Epithelial cell of esophagus (primary cell): ENCODE measurements at places on chromosomes 2 and 18.

DNA sequence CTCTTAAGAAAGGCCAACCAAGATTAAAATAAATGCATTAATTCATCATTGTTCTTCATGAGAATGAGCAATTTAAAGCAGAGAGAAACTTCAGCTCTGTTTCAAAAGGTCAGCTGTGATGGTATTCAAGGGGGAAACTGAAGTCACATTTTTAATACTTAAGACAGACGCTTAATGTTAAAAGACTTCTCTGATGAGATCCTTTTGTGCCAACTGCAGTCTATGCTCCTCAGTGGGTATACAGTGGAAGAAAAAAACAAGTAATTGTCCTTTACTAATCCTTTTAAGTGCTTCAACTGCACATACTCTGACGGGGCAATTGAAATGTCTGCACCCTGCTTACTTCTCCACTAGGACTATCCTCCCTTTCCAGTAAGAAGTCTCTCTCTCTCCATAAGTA, 309.7 kb downstream of the GULP1 start:
- no peak for DNase-seq

DNA sequence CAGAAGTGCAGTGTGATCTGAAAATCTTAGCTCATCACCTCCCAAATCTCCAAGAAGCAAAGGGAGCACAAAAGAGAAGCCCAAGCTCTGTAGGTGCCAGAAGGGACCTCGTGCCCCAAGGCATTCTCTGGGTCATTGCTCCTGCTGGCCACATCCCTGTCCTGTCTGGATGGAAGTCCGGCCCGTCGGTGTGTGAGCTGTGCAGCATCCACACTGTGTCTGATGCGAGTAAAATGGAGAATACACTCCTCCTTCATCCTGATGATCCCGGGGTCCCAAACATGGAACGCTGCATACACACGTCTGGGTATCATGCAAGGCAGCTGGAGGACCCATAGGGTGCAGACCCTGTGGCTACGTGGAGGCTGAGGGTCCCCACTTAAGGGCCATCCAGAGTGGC, 851.4 kb downstream of the GALR1 start:
- no peak for DNase-seq

DNA sequence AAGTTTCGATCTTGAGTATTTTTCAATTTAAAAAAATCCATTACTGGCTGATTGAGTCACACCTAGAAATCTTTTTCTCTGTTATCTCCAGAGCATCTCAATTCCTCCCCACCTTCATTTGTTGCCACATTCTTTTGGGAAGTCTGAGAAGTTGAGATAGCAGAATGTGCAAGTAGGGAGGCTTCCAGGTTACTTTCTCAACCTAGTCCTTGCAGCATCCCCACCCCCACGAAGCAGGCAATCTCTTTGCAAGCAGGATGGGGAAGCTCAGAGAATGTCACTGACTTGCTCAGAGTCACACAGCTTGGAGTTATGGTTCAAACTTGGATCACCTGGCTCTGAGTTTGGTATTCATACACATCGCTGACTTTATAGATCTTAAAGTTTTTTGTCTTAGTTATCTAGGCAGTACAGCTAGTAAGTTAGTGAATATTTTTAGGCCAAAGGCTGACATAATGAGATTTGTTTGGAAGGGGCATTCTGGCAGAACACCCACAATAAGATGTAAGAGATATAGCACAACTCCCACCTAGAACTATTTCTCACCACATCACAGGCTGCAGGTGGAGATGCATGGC, 25.9 kb upstream of the LCLAT1 start:
- no peak for DNase-seq

DNA sequence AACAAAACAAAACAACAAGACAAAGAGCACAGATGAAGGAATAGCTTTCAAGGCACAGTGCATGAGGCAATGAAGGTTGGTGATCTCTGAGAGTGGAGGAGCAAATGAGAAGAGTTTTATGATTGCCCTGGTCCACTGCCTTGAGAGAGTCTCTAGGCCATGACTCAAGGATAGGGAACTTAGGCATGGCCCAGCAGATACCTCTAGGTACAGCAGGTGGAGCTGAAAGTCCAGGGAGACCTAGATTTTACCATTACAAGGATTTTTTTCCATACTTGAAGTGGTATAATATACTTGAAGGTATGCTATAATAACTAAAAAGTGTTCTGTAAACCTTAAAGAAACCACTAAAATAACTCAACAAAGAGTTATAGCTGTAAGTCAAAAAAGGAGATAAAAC, 239.5 kb upstream of the KLHL29 start:
- peak; percentile 2 for DNase-seq

- DNase-seq: no peak
These were observed 94.9 kb downstream of the MYOM1 start for GRCh38 chr18:3124822-3125221.

DNA sequence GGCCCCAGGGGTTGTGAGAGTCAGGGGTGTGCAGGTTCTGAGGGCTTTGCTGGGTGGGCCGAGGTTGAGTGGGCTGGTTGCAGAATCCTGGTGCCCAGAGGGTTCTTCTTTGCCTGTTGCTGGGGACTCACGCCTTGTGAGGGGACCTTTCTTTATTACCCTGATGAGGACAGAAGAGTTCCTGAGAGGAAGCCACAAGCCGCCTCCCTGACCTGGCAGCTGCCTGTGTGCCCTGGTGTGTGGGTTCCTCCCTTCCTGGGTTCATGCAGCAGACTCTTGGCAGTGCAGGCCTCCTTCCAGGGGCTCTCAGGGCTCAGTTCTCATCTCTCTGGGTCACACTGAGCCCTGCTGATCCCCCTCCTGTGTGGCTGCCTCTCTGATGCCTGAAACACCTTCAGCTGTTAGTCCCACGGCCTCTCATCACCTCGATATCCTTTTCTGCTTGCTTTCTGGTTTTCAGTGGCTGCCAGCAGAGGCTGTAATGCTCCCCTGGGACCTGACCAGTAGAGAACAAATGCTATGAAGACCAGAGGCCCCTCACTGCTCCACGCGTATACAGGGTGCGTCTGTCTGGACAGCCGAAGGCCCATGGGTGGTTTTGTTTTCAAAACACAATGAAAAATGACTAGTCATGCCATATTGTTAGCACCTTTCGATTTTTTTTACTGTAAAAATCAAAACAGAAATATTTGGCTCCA, 191.3 kb downstream of the AGAP1 start:
- no peak for DNase-seq

DNA sequence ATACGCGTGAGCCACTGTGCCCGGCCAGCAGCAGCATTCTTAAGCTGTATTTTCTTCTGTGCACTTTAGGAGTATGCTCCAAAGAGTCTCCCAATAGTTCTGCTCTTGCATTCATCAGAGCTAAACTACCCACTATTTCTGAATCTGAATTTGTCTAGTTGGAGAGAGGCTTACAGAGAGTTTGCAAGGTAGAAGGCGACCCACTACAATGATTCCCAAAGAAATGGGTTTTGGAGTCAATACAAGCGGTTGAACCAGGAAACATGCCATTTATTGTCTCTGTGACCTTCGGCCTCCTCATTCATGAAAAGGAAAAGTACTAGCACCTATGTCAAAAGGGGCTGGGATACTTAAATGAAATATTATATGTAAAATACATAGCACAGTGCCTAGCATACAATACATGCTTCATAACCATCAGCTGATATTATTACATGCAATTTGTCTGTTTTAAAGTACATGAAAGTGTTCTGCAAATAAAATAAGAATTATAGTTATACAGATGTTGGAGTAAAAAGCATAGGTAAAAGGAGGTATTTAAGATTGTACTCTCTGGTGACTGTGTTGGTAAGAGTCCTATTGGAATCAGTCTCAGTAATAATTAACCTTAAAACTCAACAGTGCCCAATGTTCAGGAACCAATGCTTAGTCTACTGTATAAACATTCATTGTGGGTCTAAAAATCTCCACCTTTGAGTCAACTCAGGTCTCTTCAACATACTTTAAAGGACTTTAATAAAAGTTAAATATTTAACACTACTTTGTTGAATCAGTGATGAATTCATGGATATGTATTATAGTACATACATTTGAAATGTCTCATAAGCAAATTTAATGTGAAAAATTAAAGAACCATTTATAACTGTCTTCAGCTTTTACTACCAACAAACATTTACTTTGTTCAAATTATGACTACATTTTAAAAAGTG, 89.8 kb upstream of the GRB14 start:
- DNase-seq: no peak

DNA sequence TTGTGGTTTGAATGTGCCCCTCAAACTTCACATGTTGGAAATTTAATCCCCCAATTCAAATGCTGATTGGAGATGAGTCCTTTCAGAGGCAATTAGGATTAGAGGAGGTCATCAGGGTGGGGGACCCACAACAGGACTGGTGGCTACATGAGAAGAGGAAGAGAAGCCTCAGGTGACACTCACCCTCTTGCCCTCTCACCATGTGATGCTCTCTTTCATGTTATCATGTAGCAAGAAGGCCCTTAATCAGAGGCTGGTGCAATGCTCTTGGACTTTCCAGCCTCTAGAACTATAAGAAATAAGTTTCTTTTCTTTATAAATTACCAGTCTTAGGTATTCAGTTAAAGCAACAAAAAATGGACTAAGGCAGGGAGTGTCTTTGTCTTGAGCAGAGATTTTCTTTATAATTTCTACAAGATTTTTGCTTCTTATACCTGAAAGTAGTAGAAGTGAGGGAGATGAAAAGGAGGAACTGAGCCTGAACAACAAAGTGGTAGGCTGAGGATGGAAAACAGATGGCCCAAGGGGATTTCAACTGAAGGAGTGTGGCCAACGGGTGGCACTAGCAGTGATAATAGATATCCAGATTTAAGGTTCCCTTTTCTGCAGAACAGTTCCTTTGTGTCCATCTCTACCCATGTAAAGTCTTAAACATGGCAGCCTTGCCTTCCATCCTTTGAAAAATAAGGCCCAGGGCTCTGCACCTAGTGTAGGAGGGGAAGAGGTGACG, 49.2 kb upstream of the TGIF1 start:
- no peak for DNase-seq

GRCh38 chr18:79634186-79634585, 45.4 kb upstream of the CTDP1 start:
- DNase-seq: no peak

GRCh38 chr18:59916746-59917145, 16.9 kb downstream of the PMAIP1 start:
- no peak for DNase-seq

DNA sequence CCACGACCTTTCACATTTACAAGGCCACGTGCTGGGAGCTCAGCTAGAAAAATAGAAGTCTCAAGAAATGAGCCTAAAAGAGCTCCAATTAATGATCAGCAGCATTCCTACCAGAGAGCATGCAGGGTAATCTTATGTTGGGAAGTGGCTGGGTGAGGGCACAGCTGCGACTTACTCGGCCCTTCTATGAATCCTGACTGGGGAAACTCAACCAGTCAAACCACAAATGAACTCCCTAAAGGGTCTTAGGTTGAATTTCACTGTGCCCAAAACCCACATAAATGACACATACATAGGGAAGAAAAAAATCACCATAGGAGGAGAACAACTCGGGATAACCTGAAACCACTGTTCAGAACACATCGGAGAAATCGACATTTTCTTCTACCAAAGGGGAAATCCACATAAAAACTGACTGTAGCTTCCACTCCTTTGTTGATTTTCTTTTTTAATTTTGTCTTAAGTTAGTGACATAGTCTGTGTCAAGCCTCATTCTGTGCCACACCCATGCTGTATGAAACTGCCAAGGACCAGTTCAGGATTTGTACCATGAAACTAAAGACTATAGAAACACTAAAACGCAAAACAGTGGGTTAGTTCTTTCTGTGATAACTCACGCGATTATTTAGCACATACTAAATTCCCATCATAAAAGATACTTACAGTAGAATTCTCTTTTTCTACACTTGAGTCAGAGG, 54.7 kb downstream of the UXS1 start:
- no peak for DNase-seq

DNA sequence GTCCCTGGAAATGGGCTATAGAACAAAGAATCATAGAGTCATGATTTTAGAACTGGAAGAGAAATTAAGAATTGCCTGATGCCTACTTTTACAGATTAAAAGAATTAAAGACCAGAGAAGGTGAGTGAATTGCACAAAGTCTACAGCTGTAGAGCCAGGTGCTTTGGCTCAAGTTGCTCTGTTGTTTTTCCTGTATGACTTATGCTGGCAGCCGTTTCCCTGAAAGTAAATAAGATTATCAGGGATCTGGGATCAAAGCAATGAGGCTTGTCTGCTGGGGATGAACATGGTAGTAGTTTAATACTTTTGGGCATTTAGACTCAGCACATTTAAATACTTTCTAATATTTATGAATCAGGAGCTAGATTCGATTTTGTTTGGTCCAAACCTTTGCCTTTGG, 166.9 kb downstream of the PRPF40A start:
- no peak for DNase-seq
